ENCODE measurements at places on chromosomes 7 and 10. TPM values are rescaled to one million over a fixed set of nuclear protein-coding genes. Genes with fewer than 3 reads are reported as not detected.

Gene SNX10
- 16.2 TPM for total RNA-seq

Gene CPA4
- not detected for total RNA-seq

Gene GPNMB
- 1.2 TPM for total RNA-seq

Gene SLC26A3
- total RNA-seq: not detected

Gene ASNS
- 114 TPM for total RNA-seq

Gene CYP2C8
- 0.70 TPM for total RNA-seq

Gene SVOPL
- 2.3 TPM for total RNA-seq

Gene PILRA
- 0.28 TPM for total RNA-seq

Gene AHR
- 8.6 TPM for total RNA-seq
